Left lung (tissue), 14 donors: ENCODE measurements at places on chromosomes 4 and X. TPM values are rescaled to one million over a fixed set of nuclear protein-coding genes. Genes with fewer than 3 reads are reported as not detected.

- DNase-seq: no peak
These were observed 113.4 kb downstream of the BCOR start for GRCh38 chrX:39984191-39984956.

The KLHL8 gene
- 16.7 TPM for polyA plus RNA-seq

GRCh38 chrX:20523626-20524312 lies 257.1 kb upstream of the RPS6KA3 start:
- no peak for DNase-seq

DNA sequence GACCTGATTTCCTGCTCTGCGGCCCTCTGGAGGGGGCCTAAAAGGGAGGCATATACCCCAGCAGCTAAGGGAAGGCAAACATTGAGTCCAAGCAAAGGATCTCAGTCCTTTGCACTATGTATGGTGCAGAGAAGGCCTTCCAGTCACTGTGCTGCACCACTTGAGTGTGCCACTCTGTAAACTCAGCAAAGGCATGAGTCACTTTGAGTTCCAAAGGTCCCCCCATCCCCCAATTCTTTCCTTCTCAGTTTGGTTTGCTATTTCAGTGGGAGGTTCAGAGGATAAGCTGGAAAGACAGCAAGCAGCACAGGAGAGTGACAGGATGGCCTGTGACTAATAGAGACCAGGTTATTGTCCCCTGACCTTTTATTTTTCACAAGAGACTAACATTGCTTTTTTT lies 131.3 kb downstream of the FHDC1 start:
- DNase-seq: no peak

The CLIC2 gene
- 8.7 TPM for polyA plus RNA-seq
